ENCODE measurements at places on chromosomes 11 and 22. TPM values are rescaled to one million over a fixed set of nuclear protein-coding genes. Genes with fewer than 3 reads are reported as not detected.
A peak's percentile ranks its signal among the peaks of the same experiment; 100 is the strongest.

GRCh38 chr11:65720211-65720934 is at the start of gene RNASEH2C:
TSS of gene RNASEH2C (minus strand) at chr11:65720798. CDS start at chr11:65720758, 40 bp downstream.
- peaks cover 39% of the 10 kb centered on the region for H3K36me3 ChIP-seq
- H3K27me3 ChIP-seq: no peaks in the 10 kb centered on the region
- peak within 1 kb of the TSS; percentile 90 for H3K4me3 ChIP-seq
- peaks cover 35% of the 10 kb centered on the region for H3K4me1 ChIP-seq
- DNase-seq: peak; percentile 88

DNA sequence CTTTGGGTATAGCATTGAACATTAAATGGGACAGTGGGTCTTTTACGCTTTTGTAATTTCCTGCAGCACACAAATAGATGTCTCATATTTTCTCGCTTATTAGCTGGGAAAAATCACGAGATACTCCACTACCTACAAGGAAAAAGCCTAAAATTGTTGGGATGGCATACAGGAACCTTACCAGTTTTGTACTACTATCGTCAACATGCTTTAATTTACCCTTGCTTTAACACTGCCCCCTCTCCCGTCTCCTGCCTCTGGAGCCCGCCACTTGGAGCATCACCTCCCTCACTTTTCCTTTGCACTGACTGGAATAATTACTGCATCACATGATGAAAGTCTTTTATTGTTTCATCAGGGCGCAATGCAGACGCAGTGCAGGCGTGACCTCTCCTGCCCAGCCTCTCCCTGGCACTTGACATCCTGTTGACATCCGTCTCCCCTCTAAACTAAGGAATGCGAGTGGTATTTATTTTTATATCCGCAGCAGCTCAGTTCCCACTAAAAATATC is 1.0 kb upstream of the FNBP4 start:
- peak; percentile 78 for DNase-seq
- H3K4me1 ChIP-seq: peaks cover 63% of the 10 kb centered on the region
- H3K4me3 ChIP-seq: peak overlapping the region; percentile 85
- H3K27ac ChIP-seq: peak overlapping the region; percentile 98

Gene DEFB131B
- total RNA-seq: not detected

DNA sequence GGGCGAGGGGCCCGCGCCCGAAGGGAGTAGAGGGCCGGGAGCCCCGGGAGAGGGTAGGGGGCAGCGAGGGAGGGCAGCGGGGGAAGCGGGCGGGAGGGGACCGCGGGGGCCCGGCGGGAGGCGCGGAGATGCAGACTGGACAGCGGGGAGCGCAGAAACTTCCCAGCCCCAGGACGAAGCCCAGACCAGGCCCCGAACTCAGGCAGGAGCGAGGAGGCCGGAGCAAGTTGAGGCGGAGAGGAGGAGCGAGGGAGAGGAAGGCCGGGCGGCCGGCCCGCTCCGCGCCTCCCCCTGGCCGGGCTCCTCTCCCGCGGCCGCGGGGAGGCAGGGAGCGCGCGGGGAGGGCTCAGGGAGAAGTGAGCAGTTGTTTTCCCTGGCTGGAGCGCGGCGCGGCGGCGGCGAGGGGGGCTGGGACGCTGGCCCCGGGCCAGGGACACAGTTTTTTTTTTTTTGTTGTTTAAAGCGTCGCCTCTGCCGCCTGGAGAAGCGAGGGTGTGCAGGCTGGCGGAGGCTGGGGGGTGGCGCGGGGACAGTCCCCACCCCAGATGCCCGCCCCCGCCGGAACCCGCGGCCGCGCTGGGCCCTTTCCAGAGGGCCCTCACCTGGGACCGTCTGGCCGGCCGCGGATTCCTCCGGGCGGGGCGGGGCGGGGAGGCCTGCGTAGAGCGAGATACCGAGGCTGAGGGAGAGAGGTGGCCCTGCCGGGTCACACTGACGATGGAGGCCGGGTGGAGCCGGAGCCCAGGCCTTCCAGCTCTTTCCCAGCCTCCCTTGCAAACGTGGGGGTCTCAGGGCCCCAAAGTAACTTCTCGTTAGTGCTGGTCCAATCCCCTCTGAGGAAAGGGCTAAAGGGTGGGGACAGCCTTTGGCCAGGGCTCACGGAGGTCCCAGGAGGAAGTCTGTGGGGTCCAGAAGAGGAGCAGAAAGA is at the start of gene LTBP3:
Gene LTBP3, minus strand, starts transcription at position 358 of the 928 bp plus-strand sequence. CDS start 400 bp downstream, outside the sequence.
- peak within 1 kb of the TSS; percentile 79 for H3K4me3 ChIP-seq
- H3K27me3 ChIP-seq: no peaks in the 10 kb centered on the region
- H3K27ac ChIP-seq: peak within 1 kb of the TSS; percentile 99
- H3K4me1 ChIP-seq: peaks cover 76% of the 10 kb centered on the region
- DNase-seq: peak; percentile 87

- no peaks in the 10 kb centered on the region for H3K36me3 ChIP-seq
- no peaks in the 10 kb centered on the region for H3K4me1 ChIP-seq
- H3K27ac ChIP-seq: no peak overlapping the region
- no peak overlapping the region for H3K4me3 ChIP-seq
- no peak for DNase-seq
These were observed 93.9 kb downstream of the C11orf91 start for GRCh38 chr11:33606762-33607161.

Gene PLEKHA7
- 33.2 TPM for total RNA-seq

DNA sequence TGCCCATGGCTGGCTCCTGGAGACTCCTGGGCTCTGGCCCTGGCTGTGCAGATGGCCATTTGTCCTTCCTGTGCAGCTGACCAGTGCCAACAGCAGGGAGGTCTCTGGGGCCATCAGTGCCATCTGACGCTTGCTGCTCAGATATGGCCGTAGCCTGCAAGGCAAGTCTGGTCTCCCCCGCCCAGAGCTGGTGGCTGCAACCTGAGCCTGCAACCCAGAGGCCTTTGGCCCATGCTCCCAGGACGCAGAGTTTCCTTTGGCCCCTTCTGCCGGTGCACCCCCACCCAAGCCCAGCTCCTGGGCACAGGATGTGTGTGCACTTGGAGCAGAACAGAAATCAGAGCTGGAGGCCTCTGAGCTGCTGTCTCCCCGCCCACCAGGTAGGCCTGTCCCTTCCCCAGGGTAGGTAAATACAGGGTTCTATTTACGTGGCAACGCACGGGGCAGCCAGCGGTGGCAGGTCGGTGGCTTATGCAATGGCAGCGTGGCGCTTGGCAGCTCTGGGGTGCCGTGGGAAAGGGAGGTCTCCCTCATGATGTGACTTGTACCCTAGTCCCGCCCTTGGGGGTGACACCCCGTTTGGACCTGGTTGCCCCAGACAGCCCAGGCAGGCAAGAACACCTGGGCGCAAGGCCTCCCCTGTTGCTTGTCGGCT is 21.0 kb upstream of the MYEOV start:
- H3K27ac ChIP-seq: no peak overlapping the region
- H3K27me3 ChIP-seq: no peaks in the 10 kb centered on the region
- peaks cover 24% of the 10 kb centered on the region for H3K4me1 ChIP-seq
- H3K36me3 ChIP-seq: no peaks in the 10 kb centered on the region
- no peak overlapping the region for H3K4me3 ChIP-seq
- DNase-seq: no peak

Gene SAA2
- total RNA-seq: 0.60 TPM

Gene PHETA2
- total RNA-seq: 3.4 TPM
